WTC11 (cell line): ENCODE measurements at places on chromosomes 1 and 21.
A peak's percentile ranks its signal among the peaks of the same experiment; 100 is the strongest.

GRCh38 chr1:2448098-2448445 lies 28.0 kb upstream of the PLCH2 start:
- no peaks in the 10 kb centered on the region for H3K36me3 ChIP-seq
- no peak overlapping the region for H3K27ac ChIP-seq
- no peaks in the 10 kb centered on the region for H3K4me1 ChIP-seq
- H3K27me3 ChIP-seq: peaks cover 16% of the 10 kb centered on the region
- no peak overlapping the region for H3K4me3 ChIP-seq

GRCh38 chr1:87834151-87834550 lies 505.5 kb downstream of the LMO4 start:
- DNase-seq: no peak
- H3K27me3 ChIP-seq: no peaks in the 10 kb centered on the region
- H3K4me1 ChIP-seq: peaks cover 14% of the 10 kb centered on the region; the same call in 1 of the 2 replicates
- no peak overlapping the region for H3K4me3 ChIP-seq
- no peak overlapping the region for H3K27ac ChIP-seq

DNA sequence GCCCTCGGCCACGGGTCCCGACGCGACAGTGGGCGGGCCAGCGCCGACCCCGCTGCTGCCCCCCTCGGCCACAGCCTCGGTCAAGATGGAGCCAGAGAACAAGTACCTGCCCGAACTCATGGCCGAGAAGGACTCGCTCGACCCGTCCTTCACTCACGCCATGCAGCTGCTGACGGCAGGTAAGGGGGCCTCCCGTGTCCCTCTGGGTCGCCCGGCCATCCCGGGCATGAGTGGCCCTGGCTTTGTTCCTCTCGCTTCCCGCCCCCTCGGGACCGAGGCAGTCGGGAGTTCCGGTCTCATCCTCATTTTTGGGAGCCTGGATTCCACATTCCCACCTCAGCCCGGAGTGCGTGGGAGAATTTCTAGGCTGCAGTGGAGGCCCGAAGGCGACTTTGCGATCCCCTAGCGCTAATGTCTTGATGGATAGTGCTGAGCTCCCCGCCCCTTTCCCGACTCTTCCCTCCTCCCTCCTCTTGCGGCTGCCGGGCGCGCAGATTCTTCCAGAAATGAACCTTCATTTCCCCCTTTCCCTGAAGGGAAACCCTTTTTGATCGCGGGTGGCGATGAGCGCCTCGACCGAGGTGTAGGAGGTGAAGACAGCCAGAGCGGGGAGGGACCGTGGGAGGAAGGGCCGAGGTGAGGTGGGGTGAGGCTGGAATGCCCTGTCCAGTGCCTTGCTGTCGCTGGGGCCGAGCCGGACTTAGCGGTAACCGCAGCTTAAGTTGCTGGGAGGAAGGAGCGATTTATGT lies 705 bp downstream of the KHDRBS1 start:
- peak; percentile 30 for DNase-seq
- peaks cover 9% of the 10 kb centered on the region for H3K27me3 ChIP-seq
- H3K27ac ChIP-seq: peak overlapping the region; percentile 93
- peaks cover 24% of the 10 kb centered on the region for H3K4me1 ChIP-seq
- peaks cover 26% of the 10 kb centered on the region for H3K36me3 ChIP-seq

DNA sequence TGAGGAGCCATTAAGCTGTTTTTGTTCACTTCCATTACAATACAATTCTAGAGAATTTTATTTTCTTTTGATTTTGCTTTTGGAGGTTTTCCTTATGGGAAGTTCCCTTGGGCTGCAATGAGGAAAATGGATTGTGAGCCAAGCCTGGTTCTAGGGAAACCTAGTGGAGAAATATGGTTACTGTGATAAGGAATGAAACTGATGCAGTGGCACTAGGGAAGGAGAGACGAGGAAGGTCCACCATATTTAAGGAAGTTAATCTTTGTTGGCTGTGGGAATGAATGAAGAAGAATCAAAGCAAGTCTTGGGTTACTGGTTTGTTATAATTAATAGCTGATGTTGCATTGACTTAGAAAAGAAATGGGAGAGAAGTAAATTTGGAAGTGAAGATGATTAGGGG lies 28.4 kb downstream of the CHML start:
- no peaks in the 10 kb centered on the region for H3K27me3 ChIP-seq
- no peaks in the 10 kb centered on the region for H3K36me3 ChIP-seq
- no peaks in the 10 kb centered on the region for H3K4me1 ChIP-seq
- no peak overlapping the region for H3K4me3 ChIP-seq
- no peak overlapping the region for H3K27ac ChIP-seq

- H3K4me1 ChIP-seq: no peaks in the 10 kb centered on the region
- no peak for DNase-seq
- H3K4me3 ChIP-seq: no peak overlapping the region
- peaks cover 27% of the 10 kb centered on the region for H3K36me3 ChIP-seq
- no peak overlapping the region for H3K27ac ChIP-seq
These were observed 12.4 kb downstream of the OXCT2 start for GRCh38 chr1:39758556-39759435.

GRCh38 chr1:63122079-63122478 lies 200.3 kb upstream of the FOXD3 start:
- H3K4me3 ChIP-seq: no peak overlapping the region
- H3K27ac ChIP-seq: no peak overlapping the region
- no peaks in the 10 kb centered on the region for H3K36me3 ChIP-seq
- peaks cover 6% of the 10 kb centered on the region; the same call in 1 of the 2 replicates for H3K27me3 ChIP-seq
- no peak for DNase-seq

- peak overlapping the region; percentile 75 for H3K27ac ChIP-seq
- H3K4me1 ChIP-seq: peaks cover 91% of the 10 kb centered on the region
- H3K4me3 ChIP-seq: no peak overlapping the region
- no peak for DNase-seq
These were observed 15.5 kb downstream of the SLC2A1 start for GRCh38 chr1:42943166-42943565.

DNA sequence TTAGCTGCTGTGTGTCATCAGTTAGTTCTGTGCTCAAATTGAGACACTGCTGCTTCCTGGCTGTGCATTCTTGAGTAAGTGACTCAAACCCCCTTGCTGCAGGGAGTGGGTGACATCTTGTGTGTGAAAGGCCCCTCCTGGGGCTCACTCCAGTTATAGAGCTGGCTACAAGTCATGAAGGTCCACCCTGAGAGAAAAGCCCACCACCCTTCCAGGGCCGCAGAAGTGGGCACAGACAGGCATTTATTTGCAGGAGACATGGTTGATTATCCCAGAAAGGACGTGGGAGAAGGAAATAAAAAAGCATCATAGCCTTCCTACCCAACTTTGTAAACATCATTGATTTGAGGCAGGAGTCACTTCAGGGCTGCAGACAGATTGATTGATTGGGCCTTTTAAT lies 550.6 kb downstream of the MATN1 start:
- no peak for DNase-seq
- H3K27ac ChIP-seq: no peak overlapping the region
- no peak overlapping the region for H3K4me3 ChIP-seq
- H3K4me1 ChIP-seq: peaks cover 9% of the 10 kb centered on the region

- no peak for DNase-seq
- H3K36me3 ChIP-seq: no peaks in the 10 kb centered on the region
- no peaks in the 10 kb centered on the region; the same call in 1 of the 2 replicates for H3K4me1 ChIP-seq
- no peak overlapping the region for H3K27ac ChIP-seq
- H3K4me3 ChIP-seq: no peak overlapping the region
- peaks cover 3% of the 10 kb centered on the region for H3K27me3 ChIP-seq
These were observed 12.2 kb upstream of the IL10 start for GRCh38 chr1:206784471-206784903.

- no peak overlapping the region for H3K4me3 ChIP-seq
- peaks cover 25% of the 10 kb centered on the region for H3K4me1 ChIP-seq
These were observed 163.3 kb downstream of the RHOU start for GRCh38 chr1:228898582-228898992.

DNA sequence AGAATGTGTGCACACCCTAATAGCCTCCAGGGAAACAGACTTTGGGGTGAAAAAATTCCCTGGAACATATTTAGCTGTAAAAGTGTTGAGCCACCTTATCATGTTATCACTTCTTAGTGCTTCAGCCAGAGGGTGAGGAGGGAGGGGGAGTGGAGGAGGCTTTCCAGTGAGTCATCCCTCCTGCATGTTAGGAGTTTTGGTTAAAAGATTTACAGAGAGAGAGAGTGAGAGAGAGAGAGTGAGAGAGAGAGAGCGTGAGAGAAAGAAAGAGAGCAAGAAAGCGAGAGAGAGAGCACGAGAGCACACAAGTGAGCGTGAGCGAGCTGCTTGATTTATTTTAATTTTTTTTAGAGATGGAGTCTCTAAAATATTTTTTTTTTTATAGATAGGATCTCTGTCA lies 13.5 kb upstream of the CACNA1E start:
- DNase-seq: no peak
- H3K4me3 ChIP-seq: no peak overlapping the region
- no peaks in the 10 kb centered on the region for H3K27me3 ChIP-seq
- H3K27ac ChIP-seq: no peak overlapping the region

DNA sequence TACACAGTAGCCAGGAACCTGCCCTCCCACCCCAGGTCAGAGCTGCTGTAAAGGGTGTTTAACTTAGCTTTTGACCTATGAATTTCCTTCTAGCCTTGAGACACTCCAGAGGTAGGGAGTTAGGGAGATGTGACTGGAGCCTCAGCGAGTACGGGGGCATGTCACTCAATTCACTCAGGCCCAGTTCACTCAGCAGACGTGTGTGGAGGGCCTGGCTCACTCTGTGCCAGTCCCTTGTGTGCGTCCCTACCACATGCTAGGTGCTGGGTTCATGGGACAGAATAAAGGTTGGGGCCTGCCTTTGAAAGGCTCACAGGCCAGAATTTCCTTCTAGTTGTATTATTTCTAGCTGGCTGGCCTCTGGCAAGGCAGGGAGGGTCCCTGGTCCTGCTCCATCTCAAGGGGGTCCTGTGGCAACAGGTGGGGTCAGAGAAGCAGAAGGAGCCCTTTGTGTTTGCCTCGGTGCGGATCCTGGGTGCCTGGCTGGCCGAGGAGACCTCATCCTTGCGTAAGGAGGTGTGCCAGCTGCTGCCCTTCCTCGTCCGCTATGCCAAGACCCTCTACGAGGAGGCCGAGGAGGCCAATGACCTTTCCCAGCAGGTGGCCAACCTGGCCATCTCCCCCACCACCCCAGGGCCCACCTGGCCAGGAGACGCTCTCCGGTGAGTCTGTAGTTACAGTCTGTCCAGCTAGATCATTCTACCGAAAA lies 4.5 kb downstream of the NCDN start:
- H3K27me3 ChIP-seq: no peaks in the 10 kb centered on the region
- H3K4me1 ChIP-seq: peaks cover 5% of the 10 kb centered on the region
- peaks cover 30% of the 10 kb centered on the region for H3K36me3 ChIP-seq
- H3K27ac ChIP-seq: no peak overlapping the region

- H3K36me3 ChIP-seq: no peaks in the 10 kb centered on the region
- peaks cover 46% of the 10 kb centered on the region for H3K4me1 ChIP-seq
- DNase-seq: peak; percentile 79
- no peaks in the 10 kb centered on the region for H3K27me3 ChIP-seq
- H3K4me3 ChIP-seq: no peak overlapping the region
- H3K27ac ChIP-seq: no peak overlapping the region
These were observed 30.7 kb downstream of the ALPL start for GRCh38 chr1:21539933-21540332.

GRCh38 chr1:209080170-209080781 lies 503.2 kb upstream of the CAMK1G start:
- no peak for DNase-seq
- H3K36me3 ChIP-seq: no peaks in the 10 kb centered on the region
- H3K27ac ChIP-seq: no peak overlapping the region
- no peak overlapping the region for H3K4me3 ChIP-seq

GRCh38 chr1:61539720-61540462 lies 185.1 kb downstream of the TM2D1 start:
- peaks cover 18% of the 10 kb centered on the region for H3K4me1 ChIP-seq
- no peak for DNase-seq
- no peaks in the 10 kb centered on the region for H3K36me3 ChIP-seq

GRCh38 chr1:101069158-101069557 lies 43.6 kb upstream of the DPH5 start:
- no peaks in the 10 kb centered on the region for H3K36me3 ChIP-seq
- H3K27ac ChIP-seq: peak overlapping the region; percentile 74
- H3K4me3 ChIP-seq: no peak overlapping the region
- no peak for DNase-seq
- peaks cover 15% of the 10 kb centered on the region for H3K4me1 ChIP-seq

GRCh38 chr1:65605621-65606020 lies 185.2 kb downstream of the LEPR start:
- H3K4me1 ChIP-seq: no peaks in the 10 kb centered on the region
- H3K27ac ChIP-seq: no peak overlapping the region
- no peaks in the 10 kb centered on the region for H3K36me3 ChIP-seq
- H3K4me3 ChIP-seq: no peak overlapping the region
- no peaks in the 10 kb centered on the region for H3K27me3 ChIP-seq
- no peak for DNase-seq

DNA sequence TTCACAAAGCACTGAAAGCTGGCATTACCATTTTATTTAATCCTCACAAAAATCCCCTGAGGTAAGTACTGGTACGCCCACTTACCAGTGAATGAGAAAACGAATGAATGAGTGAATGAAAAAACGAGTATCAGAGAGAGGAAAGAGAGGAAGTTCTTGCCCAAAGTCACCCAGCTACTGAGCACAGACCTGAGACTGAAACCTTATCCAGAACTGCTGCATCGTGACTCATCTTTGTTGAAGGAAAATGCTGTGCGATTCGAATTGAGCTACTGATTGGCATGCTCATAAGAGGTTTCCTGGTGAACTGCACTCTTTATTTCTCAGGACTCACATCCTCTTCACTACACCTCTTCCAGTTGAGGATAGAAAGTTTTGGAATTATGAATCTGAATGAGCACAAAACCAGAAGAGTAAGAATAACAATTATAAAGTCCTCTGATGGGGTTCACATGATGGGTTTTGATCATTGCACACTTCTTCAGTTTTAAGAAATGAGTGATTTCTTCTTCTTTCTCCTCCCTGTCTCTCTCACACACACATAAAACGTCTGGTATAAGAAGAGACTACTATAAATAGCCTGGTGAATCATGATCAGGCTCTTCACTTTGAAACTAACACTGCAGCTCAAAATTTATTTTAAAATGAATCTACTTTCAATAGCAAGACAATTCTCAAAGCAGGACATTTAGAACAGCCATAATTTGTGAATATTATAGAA lies 32.1 kb downstream of the IL12RB2 start:
- no peak overlapping the region for H3K27ac ChIP-seq
- DNase-seq: no peak
- peaks cover 53% of the 10 kb centered on the region for H3K4me1 ChIP-seq
- H3K27me3 ChIP-seq: peaks cover 31% of the 10 kb centered on the region
- no peak overlapping the region for H3K4me3 ChIP-seq
- H3K36me3 ChIP-seq: no peaks in the 10 kb centered on the region

DNA sequence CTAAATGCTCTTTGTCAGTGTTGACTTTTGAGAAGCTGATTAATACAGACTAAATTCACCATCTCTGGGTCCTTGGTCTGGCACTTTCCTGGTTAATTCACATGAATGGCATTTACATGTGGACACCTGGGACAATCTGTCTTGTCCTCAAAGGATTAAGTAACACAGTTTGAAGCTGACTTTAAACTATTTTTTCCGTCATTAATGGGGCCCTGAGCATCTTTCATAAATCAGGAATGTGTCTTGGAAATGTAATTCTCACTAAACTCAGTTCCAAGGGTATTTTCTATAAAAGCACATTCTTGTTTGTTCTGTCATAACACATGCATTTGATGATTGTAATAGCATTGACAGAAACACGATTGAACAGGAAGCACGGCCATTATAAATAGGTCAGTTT lies 26.7 kb upstream of the NBL1 start:
- H3K4me1 ChIP-seq: peaks cover 24% of the 10 kb centered on the region
- no peaks in the 10 kb centered on the region; the same call in 1 of the 2 replicates for H3K36me3 ChIP-seq
- no peaks in the 10 kb centered on the region; the same call in 1 of the 2 replicates for H3K27me3 ChIP-seq
- peak overlapping the region; percentile 51 for H3K27ac ChIP-seq
- DNase-seq: no peak
